ENCODE measurements at places on chromosomes 16 and 17.

DNA sequence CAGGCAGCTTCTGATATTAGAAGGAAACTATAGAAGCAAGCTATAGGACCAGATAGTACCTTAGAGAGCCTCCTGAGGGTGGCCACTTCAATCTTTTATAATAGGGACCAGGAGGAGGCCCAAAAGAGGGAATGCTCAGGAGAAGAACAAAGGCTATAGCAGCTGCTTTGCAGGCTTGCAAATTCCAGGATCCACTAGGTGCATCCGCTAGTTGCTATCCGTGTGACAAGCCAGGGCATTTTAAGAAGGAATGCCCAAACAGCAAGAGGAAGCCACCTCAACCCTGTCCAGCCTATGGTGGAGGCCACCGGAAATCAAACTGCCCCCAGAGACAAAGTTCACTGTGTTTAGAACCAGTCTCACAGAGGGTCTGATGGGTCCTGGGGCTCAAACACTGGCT, 192.6 kb upstream of the KIF2B start:
- no peak for DNase-seq

DNA sequence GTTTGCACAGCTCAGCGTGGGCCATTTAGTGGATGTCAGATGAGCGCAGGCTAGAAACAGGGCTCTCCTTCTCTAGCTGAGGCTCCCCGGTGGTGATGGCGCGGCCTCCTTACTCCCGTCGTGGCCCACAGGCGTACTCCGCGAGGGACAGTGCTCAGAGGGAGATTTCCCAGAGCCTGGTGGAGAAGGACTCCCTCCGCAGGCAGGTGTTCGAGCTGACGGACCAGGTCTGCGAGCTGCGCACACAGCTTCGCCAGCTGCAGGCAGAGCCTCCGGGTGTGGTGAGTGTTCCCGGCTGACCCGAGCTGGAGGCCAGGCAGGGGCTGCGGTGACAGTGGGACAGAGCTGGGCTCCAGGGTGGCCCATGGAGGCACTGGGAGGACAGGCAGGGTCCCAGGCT, 21.4 kb downstream of the CARD14 start:
- no peak for DNase-seq

- no peak for DNase-seq
Measured at GRCh38 chr17:64580384-64581315, 73.9 kb downstream of the CEP95 start.

GRCh38 chr16:87698241-87698640, 67.5 kb downstream of the KLHDC4 start:
- DNase-seq: no peak

GRCh38 chr16:66188917-66189725, 177.4 kb upstream of the CDH5 start:
- DNase-seq: no peak

- no peak for DNase-seq
Measured at GRCh38 chr17:850851-851763, 69.0 kb downstream of the MRM3 start.

GRCh38 chr17:82876602-82877379, 37.0 kb upstream of the ZNF750 start:
- DNase-seq: peak; percentile 89

DNA sequence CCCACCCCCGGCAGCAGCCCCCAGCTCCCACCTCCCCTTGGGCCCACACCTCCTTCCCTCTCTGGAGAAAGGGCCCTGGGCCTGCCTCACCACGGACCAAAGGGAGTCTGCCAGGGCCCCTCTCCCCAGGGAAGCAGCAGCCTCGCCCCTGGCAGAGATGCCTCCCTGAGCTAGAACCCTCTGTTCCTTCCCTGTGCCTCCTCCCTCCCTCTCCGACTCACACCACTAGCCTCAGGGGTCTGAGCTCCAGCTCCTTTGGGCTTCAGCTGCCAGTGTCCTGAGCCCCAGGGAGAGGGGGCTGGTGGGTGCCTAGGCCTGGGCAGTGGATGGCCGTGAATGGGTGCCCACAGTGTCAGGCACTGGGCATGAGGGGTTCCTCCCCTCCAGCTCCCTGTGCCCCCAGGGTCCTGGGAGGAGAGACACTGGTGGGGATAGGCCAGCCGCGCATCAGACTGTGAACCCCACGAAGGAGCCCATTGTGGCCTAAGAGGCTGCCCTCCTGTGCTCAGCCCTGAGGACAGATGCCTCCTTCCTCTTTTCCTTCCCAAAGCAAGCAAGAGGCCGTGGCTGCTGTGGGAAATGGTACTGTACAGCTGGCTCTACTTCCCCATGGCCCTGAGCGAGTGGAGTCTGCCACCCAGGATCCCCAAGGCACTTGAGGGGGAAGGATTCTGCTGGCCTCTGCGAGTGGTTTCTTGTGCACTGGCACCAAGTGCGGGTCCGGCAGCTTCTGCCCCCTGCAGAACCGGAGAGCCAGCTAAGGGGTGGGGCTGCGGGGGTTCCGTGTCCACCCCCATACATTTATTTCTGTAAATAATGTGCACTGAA, 20.7 kb downstream of the MMP15 start:
- DNase-seq: no peak

- DNase-seq: peak; percentile 31
Measured at GRCh38 chr16:28531777-28532744, 6.7 kb downstream of the NUPR1 start.

DNA sequence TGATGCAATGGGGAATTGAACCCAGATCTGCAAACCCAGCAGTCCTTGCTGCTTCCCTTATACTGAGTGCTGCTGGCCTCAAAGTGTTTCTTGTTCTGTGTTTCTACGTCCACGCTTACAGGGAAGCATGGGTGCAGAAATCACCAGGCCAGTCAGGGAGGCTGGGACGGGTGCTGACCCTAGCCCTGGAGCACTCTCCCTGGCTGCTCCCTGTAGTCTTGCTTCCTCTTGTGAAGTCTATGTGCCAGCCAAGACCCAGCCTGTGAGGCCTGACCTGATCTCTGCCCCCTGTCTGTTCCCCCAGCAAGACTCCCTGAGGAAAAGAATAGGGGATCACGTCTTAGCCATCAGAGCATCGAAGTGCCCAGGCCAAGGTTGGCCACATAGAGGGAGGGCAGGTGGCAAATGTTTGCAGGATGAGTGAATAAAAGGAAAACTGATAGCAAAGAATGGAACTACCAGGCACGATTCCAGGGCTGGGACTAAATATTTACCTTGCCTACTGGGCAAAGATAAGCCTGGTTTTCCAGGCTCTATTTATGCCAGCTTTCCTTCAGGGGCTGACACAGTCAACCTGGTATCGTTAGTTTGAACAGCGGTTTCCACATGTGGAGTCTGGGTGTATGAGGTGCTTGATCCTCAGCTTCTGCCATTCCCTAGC, 41.2 kb upstream of the RHOT1 start:
- peak; percentile 46 for DNase-seq

DNA sequence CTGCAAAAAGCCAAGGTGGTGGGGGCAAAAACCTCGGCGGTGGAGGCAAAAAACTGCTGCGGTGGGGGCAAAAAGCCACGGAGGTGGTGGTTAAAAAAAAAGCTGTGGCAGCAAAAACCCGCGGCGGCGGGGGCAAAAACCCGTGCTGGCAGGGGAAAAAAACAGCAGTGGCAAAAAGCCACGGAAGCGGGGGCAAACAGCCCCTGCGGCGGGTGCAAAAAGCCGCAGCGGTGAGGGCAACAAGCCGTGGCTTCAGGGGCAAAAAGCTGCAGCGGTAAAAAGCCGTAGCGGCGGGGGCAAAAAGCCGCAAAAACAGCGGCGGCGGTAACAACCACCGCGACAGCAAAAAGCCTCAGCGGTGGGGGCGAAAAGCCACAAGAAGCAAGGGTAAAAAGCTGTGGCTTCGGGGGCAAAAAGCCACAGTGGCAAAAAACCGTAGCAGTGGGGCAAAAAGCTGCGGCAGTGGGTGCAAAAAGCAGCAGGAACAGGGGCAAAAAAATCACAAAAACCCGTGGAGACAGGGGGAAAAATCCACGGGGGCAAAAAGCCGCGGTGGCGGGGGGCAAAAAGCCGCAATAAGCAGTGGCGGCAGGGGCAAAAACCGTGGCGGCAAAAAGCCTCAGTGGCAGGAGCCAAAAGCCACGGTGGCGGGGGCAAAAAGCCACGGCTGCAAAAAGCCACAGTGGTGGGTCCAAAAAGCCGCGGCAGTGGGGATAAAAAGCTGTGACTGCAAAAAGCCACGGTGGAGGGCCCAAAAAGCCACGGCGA, 193.7 kb downstream of the SHCBP1 start:
- DNase-seq: no peak

DNA sequence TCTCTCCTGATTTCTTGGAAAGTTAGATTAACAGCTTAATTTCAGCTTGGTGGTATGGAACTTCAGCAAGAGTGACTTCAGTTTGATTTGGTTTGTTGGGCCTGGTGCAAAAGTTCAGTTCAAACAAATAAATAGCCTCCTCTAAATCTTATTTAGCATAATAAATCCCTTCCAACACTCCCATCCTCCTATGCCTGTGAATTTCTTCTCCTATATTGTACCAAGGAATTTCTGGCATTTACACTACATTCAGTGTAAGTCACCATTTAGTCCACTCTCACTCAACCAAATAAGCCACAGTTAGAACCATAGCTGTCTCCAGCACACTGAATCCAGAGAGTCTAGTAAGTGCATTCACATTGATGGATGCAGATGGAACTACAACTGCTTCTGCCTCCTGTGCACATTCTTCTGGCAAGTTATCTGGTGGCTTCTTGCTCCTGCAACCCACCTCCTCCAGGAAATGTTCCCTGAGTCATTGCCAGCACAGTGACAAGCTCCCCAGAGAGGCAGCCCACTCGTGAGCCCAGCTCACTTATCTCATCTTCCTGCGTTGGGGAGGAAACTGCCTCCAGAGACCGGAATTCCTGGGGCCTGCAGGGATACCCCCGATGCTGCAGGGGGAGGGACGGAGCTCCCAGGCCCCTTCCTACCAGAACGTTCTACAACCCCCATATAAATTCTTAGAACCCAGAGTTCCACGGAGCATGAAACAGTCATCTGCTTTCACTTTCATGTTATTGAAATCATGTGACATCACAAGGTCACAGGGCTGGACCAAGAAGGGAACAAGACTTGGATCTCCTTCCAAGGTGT, 318.3 kb downstream of the PHKB start:
- DNase-seq: no peak

DNA sequence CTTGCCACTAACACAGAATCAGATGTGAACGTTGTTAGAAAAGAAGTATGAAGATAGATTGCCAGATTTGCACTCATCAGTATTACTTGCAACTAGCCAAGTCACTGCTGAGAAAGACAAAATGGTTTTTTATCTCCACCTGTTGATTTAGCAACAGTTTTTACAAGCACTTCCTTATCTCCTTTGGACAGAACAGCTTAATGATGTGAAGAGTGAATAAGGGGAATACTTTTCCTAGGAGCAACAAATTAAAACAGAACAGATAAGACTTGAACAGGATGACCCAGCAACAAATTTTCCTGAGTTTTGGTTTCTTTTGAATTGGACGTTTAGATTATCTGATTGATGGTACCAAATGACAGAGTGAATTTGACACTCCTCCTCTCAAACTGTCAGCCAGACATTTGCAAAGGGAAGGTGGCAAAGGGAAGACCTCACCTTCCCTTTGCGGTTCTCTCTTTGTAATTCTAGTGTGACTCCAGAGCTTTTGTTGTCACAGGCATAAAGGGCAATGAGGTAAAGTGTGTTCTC, 130.6 kb downstream of the NLK start:
- DNase-seq: no peak

DNA sequence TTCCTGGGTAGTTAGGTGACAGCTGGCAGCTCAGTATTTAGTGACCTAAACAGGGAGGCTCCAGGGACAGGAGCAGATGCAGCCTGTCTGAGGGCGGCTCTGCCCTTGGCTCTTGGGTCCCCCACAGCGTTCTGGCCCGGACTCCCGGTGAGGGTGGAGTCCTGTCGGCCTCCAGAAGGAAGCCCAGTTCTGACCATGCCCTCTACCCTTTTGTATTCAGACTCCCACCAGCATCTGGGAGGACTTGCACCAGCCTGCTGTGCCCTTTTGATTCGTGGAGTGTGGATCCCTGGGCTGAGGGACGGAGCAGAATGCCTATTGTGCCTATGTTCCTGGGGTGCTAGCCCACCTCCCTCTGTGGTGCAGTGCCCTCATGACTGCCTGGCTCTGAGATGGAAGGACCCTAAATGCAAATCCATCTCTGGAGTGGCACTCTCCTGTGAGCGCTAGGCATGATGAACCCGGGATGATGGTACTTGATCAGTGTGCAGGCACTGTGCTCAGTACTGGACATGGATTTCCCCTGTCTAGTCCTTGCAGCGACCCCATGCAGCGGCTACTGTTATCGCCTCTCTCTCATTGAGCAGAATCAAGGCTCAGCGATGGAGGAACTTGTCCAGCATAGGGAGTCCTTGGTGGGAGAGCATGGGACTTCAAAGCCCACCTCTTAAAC, 123.1 kb downstream of the SNX29 start:
- DNase-seq: no peak

- no peak for DNase-seq
Measured at GRCh38 chr17:30717291-30718098, 107.0 kb downstream of the CRLF3 start.

- DNase-seq: no peak
Measured at GRCh38 chr17:69802045-69802740, 272.8 kb upstream of the KCNJ16 start.

- no peak for DNase-seq
Measured at GRCh38 chr16:87046235-87046634, 271.0 kb downstream of the C16orf95 start.

- no peak for DNase-seq
Measured at GRCh38 chr16:19837331-19837980, 47.2 kb downstream of the GPRC5B start.

DNA sequence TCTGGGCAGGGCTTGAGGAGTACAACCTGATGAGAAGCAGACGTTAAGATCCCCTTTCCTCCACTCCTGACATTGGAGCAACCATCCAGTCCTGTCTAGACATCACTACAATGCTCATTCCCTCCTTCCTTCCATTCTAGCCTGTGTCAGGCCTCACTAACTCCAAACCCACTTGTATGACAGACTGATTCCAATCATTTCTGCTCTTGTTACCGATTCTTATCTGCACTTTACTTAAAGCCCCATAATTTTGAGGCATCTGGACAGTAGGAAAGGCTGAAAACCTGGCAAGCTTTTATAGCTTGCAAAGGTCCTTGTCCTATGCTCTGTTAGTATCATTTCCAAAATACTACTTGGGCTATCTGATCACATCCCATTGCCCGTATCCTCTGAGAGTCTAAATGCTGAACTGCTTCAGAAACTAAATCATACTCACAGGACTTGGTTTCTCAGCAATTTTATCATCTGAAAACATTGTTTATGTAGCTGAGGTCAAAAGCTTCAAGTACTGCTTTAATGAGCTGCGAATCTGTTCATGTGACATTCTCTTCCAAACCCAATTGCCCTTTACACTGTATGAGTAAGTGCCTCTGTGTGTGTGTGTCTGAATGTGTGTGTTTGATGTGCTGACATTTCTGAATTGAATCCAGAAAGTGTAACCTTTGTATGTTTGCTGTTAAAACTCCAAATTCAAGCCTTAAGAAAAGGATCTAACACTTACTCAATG, 57.2 kb upstream of the CACNG3 start:
- no peak for DNase-seq

- no peak for DNase-seq
Measured at GRCh38 chr16:29204806-29205135, 201.7 kb downstream of the NPIPB11 start.

- no peak for DNase-seq
Measured at GRCh38 chr16:30556125-30556473, 2.1 kb downstream of the ZNF764 start.
